ENCODE measurements at places on chromosomes 6 and 20.

DNA sequence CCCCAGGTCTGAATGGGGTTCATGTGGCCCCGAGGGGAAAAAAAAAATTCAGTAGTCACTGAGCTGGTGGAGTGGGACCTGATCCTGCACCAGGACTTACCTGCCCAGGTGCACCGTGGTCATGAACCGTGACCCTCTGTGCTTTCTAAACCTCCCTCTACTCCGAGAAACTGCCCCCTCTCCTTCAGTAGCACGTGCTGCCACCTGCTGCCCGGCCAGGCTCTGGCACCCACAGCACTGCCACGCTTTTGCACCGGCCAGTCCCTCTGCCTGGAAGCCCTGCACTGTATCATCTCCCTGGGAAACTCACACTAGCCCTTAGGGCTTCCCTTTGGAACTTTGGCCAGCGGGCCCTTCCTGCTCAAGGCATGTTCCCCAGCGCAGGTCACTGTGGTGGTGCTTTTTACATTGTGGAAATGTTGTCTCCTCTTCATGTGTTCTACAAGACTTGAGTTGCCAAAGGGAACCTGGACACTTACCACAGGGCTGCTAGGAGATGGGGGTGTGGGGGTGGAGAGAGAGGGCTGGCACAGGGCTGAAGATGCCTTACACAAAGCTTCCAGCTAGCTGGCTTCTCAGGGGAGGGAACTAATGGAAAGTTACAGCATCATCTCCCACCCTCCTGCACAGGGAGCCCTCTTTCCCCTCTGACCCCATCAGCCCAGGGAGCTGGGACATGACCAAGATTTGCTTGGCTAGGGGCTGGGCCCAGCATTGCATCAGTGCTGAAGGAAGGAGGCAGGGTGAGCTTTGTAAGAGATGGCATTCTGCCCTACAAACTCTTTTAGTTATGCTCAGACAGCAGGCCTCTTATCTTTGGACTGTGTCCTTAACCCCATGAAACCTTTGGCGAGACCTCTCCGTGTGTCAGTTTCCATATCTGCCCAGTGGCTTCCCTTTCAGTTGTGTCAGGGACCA is 2.5 kb upstream of the PTPRT start:
- no peak for DNase-seq

DNA sequence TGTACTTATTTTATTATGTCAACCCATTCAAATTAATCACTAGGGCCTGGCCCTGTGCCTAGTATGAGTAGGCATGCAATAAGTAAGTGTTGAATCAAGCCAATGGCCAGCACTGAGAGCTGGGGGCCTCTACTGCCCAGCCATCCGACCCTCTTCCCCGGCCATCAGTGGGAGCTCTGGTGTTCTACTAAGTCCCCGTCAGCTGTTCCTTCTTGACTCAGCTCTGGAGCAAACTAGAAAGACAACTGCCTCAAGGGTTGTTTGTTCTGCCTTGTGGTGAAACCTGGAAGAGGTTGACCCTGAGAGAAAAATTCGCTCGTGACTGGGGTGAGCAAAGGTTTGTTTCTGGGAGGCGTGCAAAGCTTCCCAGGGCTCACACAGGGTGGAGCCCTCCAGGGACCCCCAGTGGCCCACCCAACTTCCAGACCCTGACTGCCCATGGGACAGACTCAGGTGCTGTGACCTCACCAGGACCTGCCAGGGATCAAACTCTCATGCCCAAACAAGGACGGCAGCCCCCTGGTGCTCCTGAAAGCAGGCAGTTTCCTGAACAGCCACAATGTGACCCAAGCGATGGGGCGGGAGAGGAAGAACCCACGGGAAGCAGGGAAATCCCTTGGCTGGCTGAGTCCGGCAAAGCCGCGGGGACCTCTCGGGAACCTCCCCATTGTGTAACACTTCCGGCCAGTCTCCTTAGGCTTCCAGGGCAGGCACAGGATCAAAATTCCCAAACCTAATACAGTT is 50.4 kb downstream of the BANF2 start:
- DNase-seq, result no peak

GRCh38 chr6:168607272-168608112 is 166.5 kb downstream of the SMOC2 start:
- no peak for DNase-seq

- DNase-seq, result no peak
Measured at GRCh38 chr20:5484926-5485325, 168.2 kb upstream of the PROKR2 start.

All from left forelimb (tissue), 1 donor.